ENCODE measurements at places on chromosomes 5 and 9.

GRCh38 chr5:76204713-76205112 is 121.5 kb downstream of the SV2C start:
- no peak for DNase-seq

DNA sequence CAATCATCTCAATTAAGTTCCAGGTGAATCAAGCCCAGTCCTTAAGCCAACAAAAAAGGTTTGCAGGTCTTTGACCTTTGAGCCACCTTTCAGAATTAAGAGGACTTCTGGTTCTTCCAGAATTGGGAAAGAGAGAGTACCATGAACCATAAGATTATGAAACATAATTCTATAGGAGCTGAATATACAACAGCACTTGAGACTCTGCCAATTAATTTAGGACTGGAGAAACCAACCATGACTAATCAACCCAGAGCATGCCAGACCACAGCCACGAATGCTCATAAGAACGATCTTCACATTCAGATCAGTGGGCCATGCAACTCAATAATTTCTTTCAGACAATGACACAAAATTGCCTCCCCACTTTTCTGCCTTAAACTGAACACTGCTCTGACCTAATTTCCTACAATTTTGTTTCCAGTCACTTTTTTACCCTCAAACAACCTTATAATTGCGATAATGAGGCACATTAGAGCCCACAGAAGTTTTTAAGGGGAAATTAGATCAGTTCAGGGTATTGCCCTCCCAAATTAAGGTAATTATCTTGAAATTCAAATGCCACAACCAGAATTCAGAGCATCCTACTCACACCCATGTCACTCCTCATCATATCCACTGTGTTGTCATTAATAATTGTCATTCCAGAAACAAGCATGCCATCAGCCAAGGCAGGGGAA is 213.4 kb downstream of the ATPSCKMT start:
- DNase-seq, result no peak

GRCh38 chr5:179235416-179236400 is 109.6 kb downstream of the ADAMTS2 start:
- no peak for DNase-seq

GRCh38 chr9:120875643-120875953 is 1.4 kb downstream of the PHF19 start:
- no peak for DNase-seq

GRCh38 chr5:180313677-180314505 is 22.0 kb upstream of the MAPK9 start:
- no peak for DNase-seq

DNA sequence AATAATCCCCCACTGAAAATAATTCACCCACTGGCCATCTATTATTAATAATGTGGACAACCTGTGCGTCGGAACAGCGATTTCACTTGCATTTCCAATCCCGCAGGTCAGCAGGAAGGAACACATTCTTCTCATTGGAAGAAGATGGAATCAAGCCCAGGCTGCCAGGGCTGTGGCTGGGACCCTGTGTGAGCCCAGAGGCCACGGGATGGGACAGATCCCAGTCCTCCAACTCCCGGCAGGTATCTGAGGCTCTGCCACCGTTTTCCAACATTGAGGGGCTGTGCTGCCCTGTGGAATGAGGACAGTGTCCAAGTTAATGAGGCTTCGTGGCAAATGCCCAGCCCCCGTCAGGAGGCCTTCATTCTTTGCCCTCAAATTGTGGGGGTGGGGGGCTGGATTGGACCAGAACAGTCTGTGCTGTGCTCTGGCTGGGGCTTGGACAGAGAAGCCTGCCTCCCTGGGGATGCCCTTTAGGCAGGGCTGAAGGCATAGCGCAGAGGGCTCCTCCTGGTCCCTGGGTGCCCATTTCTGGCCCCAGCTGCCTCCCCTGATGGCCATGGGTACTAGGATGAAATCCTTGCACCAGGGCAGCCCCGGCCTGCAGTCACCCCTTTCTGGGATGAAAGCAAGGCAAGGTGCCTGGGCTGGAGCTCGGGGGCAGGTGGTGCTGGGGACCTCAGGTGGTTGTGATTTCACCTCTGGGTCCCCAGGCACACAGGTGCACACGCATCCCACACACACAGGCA is 195.0 kb upstream of the PPP1R26 start:
- no peak for DNase-seq

DNA sequence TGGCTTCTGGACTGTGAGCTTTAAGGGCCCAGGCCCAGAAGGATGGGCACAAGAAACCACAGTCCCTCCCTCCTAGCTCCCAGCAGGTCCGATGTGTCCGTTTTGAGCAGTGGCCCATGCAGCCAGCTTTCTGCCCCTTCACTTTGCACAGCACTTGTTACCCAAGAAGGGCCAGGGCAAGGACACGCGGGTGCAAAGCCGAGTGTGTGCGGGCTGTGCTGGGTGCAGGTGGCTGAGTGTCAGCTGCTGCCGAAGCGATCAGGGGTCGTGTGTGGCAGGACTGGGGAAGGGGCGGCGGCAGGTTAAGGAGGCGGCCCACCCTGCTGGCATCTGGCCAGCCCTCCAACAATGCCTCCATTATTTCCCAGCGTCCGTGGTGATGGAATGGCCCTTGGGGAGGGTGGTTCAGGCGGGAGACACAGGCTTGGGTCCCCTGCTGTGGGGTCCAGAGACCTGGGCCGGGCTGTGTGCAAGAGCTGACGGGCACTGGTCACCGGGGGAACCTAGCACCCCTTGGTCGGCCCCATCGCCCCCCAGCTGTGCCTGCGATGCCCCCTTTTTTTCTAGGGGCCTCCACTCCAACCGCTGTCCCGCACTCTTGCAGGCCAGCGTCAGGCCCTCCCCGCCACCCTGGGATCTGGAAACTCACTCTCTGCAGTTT is 653 bp downstream of the LHX3 start:
- DNase-seq, result no peak

DNA sequence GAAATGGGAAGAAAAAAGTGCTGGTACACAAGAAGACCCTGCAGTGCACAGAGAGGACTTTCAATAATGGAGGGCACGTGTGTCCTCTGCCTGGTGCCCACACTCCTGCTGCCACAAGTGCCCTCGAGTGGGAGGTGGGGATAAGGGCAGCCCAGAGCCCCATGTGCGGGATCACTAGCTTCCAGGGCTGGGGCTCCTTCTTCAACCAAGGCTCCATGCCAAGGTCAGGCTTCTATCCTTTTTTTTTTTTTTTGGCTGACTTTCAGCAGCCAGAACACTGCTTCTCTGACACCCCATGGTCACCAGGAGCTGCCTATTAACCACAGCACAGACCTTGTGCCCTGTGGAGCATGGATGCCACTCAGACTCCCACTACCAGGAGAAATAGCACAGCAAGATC is 7.5 kb downstream of the ACSL6 start:
- DNase-seq, result no peak

- DNase-seq, result no peak
Measured at GRCh38 chr5:104412649-104413240, 850.2 kb upstream of the NUDT12 start.

DNA sequence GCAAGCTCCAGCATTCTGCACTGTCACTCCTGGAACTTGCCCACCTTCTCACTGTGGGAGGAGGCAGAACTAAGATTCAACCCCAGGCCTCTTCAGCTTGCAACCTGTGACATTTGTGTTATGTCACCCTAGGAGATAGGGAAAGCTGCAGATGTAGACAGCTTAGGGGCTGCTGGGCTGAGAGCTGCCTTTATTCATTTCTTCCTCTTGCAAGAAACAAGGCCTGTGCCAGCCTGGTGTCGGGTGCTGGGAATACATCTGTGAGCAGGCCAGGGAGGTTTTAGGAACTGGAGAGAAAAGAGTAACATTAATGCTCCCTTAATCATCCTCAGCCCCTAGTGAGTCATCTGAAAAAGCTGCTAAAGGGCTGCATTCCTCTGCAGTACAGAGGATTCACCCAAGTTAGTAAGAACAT is 101.8 kb downstream of the FGF18 start:
- peak; percentile 80 for DNase-seq

DNA sequence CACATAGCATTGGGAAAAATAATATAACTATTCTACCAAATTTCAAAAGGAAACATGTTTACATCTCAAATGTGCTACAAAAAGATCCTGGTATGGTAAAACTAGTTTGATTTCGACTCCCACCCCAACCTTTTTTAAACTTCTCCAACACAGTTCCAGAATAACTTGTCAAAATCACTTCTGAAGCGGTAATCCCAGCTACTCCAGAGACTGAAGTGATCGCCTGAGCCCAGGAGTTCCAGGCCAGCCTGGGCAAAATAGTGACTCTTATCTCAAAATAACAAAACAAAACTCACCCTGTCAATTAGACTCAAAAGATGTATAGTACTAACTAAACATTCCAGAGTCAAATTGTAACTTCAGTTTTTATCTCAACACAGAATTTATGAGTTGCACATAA is 71.3 kb upstream of the RNF38 start:
- no peak for DNase-seq

- DNase-seq, result no peak
Measured at GRCh38 chr9:70573308-70573707, 158.9 kb upstream of the KLF9 start.

GRCh38 chr9:137146527-137146918 is 7.6 kb downstream of the GRIN1 start:
- no peak for DNase-seq

DNA sequence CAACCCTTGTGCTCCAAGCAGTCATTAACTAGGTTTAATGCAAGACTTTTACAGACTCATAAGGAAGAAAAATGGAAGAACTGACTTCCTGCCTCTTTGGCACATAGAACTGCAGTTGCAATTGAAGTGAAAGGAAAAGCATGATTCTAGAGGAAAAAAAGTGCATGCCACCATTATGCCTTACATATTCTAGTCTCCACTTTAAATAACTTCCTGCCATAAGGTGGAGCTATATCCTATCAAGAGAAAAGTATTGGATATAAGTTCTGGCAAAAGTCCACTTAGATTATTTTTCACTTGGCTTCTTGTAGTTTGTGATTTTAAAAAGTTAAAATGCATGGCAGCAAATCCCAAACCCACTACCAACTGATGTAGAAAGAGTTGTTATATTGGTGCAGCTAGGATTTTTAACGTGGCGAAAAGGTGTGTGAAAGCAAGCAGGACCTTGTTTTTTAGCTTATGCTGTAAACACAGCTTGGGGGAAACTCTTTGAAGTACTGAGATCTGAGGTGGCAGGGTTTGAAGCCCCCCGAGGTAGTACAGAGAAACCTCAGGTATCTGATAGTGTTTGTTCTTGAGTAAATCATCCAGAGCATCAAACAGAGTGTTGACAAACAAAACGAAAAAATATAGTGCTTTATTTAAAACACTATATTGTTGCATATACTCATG is 117.9 kb downstream of the ANXA1 start:
- no peak for DNase-seq

DNA sequence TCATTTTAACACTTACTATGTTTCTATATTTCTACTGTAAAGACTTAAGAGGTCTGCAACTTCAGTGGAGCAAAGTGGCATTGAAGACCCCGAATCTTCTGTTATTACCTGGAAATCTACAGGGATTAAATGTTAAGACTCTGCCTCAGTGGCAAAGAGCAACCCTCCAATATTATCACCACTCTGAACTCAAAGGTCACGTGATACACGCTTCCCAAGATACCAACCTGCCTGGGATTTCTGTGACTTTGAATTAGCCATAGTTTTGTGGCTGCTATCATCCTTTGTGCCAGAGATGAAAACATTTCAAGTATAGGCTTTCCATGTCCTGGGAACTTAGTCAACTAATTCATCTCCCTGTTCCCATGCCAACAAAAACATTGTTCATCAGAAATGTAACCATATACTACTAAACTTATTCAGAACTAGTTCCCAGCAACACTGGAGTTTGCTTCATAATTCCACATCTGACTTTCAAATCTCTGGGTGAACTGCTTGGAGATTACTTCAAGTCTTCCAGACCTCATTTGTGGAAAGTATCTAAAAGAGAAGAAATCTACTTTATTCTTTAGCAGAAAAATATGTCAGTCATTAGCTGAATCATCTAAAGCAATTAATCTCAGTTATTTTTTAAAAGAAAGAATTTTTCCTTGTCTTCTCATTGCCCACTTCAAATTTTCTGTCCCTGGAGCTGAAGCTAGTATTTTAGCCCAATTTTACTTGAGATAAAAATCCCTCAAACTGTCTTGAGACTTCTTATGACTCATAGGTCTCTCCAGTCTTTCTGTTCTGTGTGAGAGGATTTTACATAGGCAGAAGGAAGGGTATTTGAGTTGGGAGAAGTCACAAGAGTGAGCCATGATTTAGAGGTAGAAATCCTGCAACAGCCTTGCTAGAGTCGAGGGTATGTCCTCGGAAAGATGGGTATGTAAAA is 83.0 kb downstream of the ZNF462 start:
- DNase-seq, result peak; percentile 52

DNA sequence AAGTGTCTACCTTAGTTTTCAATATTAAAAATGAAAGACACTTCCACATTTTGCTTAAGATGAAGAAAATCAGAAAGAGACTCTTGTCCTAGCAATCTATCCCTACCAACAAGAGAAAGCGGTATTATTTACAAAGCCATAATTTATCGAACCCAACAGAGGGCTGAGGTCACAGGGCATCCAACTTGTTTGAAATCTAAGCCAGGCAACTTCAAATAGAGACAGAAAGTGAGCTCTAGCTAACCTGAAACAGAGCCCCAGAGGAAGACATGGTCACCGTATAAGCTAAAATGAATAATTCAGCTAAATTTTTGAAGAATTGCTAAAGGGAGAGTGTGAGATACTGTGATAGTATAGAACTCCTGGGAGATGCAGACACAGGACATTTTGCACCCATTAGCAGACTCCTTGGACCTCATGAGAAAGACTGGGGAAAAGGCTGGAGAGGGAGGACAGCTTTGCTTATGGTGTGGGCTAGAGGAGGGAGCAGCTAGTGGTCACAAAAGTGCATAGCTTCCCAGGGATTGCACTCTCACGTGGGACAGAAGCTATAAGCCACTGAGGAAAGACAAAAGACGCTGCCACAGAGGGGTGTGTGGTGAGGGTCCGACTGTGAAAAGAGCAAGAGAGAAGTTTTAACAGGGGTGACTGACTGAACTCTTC is 624.2 kb upstream of the GRIN3A start:
- no peak for DNase-seq

GRCh38 chr9:105191508-105192121 is 52.8 kb upstream of the SLC44A1 start:
- no peak for DNase-seq

DNA sequence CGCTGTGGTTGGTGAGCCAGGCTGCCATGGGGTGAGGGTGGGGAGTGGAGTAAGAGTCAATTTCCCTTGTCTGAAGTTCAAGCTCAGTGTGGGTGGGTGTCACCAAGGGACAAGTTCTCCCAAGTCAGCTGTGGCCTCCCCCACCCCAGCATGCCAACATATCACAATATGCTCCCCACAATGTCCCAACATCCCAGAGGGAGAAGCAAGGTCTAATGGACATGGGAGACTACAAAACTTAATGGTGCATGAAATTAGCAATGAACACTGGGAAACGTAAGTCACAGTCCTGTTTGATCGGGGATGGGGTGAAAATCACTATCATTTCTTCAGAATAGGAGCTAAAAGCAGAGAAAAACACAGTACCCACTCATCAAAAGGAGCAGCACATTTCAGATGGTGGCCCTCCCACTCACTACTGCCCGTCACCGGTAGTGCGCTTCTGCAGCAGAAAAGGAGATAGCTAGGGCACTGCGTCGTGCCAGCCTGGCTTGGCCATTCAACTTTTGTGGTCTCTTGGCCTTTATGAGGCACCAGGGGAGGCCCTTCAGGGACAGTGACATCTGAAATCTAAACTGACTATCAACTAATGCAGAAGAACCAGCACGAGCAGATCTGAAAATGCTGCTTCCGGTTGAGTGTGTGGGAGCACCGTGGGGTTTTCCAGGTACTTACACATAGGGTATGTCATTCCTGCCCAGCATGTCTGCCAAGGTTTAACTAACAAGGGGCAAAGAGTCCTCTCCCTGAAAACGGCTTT is 20.5 kb upstream of the NDFIP1 start:
- no peak for DNase-seq
